ENCODE measurements at places on chromosomes 11 and 22.
A peak's percentile ranks its signal among the peaks of the same experiment; 100 is the strongest.

DNA sequence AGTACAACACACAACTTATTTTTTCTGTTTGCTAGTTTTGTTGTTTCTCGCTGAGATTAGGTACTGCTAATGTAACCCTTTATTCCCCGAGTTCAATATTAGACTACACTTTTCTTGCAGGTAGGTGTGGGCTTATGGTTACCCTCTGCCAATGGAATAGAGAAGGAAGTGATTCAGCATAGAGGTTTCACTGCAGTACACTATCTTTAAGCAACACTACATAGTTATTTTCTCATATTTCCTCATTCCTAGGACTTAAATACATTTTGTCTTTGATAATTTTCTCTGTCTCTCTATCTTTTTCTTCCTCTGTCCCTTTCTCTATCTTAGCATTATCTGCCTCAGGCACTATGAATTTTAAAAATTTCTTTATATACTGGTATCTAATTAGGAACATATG is 791.0 kb downstream of the FAM181B start:
- no peak for DNase-seq

- DNase-seq: no peak
These were observed 275.6 kb downstream of the GRM5 start for GRCh38 chr11:88790182-88790581.

DNA sequence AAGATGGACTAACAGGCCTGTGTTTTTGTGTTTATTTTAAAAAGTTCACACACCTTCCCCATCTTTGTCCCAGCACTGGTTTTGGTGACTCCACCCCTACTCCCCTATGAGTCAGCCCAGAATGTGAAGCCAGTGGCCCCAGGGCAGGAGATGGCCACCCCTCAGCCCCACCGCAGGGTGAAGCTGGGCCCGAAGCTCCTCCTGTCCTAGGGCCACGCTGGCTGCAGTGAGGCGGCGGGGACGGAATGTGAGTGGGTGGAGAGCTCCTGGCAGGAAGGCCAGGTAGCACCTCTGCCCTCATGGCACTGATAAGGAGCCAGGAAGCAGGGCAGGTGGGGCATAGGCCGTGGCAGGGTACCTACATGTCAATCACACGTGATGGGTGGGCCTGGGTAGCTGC is 39.9 kb downstream of the SGSM3 start:
- no peak for DNase-seq

DNA sequence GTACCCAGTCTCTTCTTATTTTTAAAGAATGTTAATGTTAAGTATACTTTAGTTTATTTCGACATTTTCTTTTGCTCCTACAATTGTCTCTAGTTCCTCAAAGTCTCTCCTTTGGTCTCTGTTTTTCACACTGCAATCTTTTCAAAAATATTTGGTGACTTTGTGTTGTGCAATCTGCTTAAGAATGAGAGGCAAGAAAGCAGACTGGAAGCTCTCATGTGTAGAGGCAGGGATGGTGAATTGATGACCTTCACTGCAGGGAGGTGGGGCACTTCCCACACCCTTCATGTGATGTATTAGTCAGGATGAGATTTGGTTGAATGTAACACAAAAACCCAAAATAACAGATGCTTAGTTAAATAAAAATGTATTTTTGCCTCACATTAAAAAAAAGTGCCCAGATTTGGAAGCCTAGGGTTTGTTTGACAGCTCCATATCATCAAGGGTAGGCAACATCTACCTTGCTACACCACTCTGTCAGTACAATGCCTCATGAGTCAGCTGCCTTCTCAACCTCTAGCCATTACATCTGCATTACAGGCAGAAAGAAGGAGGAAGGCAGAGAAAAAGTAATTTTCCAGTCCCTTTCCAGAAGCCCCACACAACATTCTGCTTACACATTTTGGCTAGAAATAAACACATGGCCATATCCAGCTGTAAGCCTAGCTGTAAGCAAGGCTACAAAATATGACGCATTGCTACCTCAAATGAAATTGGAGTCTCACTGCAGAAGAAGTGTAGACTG is 3.8 kb upstream of the MMP27 start:
- no peak for DNase-seq

DNA sequence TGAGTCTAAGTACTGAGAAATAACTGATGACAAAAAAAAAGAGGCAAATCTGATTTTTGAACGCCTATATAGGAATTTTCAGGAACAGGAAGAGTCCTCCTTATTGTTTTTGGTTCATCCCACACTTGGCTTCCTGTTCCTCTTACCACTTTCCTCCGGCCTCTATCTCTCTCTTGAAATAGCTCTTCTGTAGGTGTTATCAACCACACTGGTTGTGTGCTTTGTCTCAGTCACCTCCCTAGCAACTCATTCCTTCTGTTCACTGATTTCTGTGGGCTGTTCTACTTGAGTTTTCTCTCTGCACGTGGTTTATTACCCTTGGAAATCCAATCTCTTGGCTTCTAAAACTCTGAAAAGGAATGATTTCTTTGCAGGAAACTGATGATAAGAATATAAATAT is 78.7 kb upstream of the C11orf87 start:
- no peak for DNase-seq

- DNase-seq: no peak
These were observed 11.0 kb upstream of the PICK1 start for GRCh38 chr22:38046070-38046748.

- no peak for DNase-seq
These were observed 35.1 kb downstream of the RRP8 start for GRCh38 chr11:6568191-6568918.

GRCh38 chr22:16989915-16990314 is 18.1 kb downstream of the GAB4 start:
- DNase-seq: no peak

DNA sequence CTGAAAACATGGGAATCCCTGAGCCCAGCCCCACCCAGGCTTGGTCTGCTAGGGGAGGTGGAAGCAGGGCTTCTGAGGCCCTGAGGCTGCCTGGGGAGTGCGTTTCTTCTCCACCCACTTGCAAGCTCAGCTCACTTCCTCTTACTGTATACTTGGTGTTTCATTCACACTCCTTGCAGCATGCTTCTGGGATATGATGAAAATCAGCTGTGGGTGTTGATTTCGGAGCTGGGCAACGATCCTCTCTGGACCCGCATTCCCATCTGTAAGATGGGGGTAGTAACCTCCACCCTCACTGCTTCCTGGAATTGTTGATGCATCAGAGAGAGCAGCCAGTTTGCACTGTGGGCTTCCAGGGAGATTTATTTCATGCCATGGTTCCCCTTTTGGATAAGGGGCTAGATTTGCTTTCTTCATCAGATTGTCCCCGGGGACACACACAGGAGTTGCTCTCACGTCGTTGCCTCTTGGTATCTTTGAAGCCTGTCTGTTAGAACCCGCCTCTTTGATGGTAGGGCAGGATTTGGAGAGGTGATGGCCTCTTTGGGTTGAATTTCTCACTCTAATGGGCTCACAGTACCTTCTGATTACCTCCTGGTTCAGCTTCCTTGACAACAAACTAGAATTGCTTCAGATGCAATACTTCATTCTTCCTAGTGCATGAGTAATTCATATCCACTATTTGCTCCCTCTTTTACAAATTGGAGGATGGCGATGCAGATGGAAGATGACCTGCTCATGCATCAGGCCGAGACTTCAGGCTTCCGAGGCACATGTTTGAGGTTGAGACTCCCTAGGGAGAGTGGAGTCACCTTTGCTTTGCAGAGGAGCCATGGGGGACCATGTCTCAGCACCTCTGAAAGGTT is 40.4 kb downstream of the BCR start:
- no peak for DNase-seq

DNA sequence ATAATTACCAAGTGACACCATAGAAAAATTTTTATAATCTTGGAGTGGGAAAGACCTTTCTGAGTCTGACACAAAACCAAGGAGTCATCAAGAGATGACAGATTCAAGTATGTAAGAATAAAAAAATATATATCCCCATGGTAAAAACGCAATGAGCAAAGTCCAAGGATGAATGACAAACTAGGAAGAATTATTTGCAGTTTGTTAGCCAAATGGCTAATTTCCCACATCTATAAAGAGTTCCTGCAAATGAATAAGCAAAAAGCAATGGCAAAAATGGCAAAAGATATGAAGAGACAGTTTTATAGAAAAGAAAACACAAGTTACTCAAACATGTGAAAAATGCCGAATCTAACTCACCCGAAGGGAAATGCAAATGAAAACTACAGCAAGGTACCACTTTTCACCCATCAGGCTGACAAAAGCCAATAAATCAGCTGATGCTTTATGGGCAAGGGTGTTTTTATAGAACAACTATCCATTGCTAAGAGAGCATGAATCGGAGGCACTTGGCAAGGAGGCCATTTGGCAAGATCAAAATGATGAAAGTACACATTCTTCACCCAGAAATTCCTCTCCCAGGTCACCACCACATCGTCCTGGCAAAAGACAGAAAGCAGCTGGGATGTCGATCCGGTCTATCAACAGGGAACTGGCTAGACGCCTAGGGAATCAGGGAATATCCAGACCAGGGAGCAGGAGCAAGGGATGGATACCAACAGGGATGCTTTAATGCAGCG is 21.1 kb upstream of the KLHL35 start:
- no peak for DNase-seq

- peak; percentile 15 for DNase-seq
These were observed 113.5 kb downstream of the SLC1A2 start for GRCh38 chr11:35305670-35306382.

- DNase-seq: no peak
These were observed 165.0 kb upstream of the MTNR1B start for GRCh38 chr11:92804388-92804966.

DNA sequence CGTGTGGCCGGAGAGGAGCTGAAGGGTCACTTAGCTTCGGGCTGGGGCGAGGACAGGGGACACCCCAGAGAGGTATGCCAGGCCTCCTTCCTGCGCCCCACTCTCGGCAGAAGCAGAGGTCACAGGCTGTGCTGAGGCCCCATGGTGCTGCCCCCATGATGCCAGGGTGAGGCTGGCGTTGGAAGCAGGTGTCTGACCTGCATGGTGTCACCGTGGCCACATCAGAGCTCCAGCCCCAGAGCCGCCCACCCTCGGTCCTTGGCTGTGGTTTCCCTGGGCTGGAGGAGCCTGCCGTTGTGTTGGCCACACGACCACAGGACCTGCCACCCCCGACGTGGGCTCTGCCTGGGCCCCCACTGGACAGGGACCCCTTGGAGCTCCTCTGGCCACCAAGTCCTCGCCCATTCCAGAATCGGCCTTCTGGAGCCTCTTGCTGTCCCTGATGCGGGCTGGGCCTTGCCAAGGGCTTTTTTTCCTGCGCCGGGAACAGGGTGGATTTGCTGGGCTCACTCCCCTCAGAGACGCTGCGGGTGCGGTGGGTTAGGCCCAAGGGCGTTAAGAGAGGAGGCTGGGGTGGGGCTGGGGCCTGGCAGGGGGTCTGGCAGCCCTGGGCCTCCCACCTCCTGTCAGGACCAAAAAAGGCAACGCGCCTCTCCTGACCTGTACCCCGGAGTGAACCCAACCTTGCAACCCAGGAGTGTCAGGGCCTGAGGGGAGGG is 8.2 kb upstream of the TSSC4 start:
- DNase-seq: no peak

DNA sequence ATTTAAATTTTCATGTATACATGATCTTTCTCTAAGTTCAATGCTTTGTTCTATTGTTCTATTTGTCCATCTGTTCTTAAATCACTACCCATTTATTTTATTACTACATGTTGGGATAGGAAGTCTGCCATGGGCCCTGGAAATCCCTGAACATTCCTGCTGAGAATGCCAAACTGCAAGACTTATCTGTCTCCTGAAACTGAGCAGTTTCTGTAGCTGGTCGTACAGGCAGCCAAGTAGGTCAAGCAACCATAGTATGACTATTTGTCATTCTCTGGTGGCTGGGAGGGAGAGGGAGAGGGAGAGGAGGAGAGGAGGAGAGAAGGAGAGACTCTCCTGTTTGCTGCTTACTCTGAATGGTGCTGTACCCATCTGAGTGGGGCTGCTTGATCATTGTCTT is 82.8 kb upstream of the SNX19 start:
- no peak for DNase-seq

DNA sequence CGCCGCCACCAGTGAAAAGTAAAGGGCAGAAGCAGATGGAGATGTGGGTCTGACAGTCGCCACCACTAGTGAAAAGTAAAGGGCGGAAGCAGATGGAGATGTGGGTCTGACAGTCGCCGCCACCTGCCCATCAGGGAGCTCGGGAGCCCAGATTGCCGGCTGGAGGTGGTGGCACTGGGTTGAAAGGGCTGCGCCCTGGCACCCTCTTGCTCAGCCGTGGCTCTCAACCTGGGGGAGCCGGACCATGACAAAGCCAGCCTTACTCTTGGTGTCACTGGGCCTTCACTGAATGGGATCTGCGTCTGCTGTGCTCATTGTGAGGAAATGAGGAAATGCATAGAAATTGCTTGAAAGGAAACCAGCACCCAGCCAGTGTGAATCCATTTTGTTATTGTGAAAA is 36.3 kb downstream of the AP2A2 start:
- DNase-seq: no peak

- DNase-seq: peak; percentile 37
These were observed 29.6 kb downstream of the DHCR7 start for GRCh38 chr11:71418643-71419042.

DNA sequence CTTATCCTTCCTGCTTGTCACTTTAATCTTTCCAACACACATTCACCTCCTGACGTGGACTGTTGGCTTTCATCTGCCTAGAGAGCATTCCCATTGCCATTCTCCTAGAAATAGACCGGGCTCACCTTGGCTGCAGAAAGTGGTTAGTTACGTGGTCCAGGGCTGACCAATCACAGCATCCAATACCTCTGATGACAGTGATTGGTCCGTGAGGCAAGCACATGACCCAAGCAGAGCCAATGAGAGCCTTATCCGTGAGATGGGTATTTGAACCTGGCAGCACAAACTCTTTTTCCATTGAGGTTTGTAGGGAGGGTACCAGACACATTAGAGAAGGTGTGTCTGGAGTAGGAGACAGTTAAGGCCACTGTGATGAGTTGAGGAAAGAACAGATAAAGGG is 85.8 kb downstream of the MIAT start:
- no peak for DNase-seq

- DNase-seq: peak; percentile 86
These were observed at the start of gene AP5B1 for GRCh38 chr11:65780770-65781151. TSS of gene AP5B1 (minus strand) at chr11:65780976. CDS start at chr11:65780591, 385 bp downstream.

DNA sequence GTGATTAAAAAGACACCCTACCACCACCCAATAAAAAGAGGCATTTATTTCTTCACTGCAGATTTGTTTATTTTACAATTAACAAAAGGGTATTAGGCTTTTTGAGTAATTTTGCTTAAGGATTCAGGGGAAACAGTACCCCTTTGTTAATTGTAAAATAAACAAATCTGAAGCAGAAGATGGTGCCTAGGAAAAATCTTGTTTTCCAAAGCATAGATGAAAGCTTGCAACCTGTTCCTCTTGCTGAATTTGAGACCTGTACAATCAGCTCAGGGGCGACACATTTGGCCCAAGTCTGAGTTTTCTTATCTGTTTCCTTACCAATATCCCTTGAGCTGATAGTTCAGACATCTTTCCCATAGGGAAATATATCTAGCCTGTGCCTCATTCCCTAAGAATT is 171.9 kb downstream of the GRIA4 start:
- no peak for DNase-seq

DNA sequence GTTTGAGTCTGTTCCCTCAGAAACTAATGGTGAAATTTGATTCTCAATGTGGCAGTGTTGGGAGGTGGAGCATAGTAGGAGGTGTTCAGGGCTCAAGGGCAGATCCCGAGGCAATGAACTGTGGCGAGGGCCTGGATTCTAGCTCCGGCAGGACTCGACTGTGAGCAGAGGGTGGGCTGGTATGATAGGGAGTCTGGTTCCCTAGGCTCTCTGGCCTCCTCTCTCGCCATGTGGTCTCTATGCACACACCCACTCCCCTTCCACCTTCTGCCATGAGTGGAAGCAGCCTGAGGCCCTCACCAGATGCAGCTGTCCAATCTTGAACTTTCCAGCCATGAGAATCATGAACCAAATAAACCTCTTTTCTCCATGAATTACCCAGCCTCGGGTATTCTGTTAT is 32.3 kb downstream of the ATP6V1E1 start:
- DNase-seq: no peak

- DNase-seq: no peak
These were observed 201.1 kb upstream of the LRRC4C start for GRCh38 chr11:41660585-41660984.
